ENCODE measurements at places on chromosomes 11 and 22.

DNA sequence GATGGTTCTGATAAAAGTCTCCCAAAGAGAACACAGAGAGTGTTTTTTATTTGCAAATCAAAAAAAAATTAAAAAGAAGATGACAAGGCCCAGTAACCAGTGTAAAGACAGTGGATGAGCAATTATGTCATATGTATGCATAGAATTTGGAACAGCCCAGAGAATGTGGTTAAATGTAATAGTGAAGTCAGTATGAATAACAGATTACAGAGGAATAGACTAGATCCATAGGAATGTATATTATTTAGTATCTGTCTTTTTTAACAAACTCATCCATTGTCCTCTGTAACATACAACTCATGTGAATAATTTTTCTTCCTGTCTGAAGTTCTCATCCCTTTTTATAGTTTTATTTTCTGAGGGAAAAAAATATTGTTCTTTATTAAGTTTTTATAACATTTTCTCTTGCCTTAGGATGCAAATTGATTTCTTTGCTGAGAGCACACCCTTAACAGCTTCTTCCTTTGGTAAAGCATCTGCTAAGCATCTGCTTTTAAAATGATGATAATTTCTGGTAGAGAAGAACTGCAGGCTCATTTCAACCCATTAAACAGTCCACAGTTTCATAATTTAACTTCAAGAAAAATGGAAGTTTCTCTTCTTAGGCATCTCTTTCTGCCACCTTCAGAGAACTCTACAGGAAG, 266.5 kb upstream of the MTNR1B start:
- DNase-seq = no peak

DNA sequence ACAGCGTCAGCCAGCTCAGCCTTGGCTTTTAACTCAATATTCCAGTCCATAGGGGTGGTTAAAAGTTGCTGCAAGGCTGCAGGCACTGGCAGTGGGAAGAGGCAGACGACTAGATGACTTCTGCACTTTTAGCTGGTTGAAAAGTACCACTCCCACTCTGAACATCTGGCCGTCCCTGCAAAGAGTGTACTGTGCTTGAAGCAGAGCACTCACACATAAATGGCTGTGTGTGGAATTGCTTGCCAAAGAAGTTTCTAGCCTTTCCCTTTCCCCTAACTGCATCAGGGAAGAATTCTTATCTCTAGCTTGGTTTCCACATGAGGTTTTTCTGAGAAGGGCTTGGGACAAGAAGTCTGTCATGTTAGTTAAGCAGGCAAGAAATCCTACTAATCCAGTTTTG, 5.1 kb upstream of the PHLDB1 start:
- DNase-seq = no peak

GRCh38 chr11:92384358-92384757, 159.7 kb downstream of the FAT3 start:
- DNase-seq = no peak

DNA sequence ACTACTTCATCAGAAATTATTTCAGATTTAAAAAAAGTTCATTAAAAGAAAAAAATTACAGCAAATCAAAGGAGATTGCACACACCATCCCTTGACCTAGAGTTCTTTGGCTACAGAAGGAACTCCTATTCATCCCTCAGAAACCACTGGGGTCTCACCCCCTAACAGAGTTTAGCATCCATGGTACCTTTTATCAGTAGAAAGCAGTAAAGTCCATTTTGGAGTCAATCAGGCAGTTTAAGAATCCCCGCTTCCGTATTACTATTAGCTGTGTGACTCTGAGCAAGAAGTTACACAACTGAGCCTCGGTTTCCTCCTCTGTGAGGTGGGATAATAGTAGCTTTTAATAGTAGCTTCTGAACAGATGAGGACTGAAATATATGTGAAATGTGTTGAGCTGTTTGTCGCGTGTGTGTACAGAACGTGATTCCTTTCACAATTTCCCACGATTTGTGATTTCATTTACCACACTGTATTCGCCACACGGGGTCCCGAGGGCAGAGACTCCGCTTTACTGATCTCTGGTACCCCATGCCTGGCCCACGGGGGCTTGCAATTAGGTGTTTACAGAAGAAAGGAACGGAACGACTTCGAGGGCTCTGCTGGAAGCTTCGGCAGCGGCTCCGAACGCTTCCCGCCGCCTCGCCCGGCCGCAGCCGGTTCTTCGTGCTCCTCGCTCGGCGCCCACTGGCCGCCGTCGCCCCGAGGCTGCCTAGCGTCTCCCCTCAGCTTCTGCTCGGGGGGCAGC, 72.5 kb upstream of the ZBED5 start:
- no peak for DNase-seq

DNA sequence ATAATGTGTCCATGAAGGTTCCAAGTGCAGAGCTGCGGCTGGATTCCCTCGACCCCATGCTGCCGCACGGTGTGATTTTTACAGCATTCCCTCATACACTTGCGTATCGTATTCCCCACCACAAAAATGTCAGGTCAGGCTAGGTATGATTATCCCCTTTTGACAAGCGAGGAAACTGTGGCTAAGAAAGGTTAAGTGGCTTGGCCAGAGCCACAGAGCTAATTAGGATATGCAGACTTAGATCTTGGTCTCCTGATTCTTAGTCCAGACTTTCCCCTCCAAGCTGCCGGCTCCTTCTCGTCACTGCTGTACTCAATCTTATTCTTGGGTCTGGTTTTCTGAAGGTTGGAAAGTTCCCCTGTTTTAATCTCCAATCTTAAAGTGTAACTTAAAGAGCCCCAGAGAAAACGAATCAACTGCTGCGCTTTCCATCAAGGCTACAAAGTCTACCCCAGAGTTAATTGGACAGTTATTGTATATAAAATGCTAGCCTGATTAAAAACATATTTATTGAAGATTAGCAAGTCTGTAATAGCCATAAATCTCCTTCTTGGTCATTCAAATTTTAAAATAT, 176.6 kb downstream of the ADAMTS15 start:
- no peak for DNase-seq

DNA sequence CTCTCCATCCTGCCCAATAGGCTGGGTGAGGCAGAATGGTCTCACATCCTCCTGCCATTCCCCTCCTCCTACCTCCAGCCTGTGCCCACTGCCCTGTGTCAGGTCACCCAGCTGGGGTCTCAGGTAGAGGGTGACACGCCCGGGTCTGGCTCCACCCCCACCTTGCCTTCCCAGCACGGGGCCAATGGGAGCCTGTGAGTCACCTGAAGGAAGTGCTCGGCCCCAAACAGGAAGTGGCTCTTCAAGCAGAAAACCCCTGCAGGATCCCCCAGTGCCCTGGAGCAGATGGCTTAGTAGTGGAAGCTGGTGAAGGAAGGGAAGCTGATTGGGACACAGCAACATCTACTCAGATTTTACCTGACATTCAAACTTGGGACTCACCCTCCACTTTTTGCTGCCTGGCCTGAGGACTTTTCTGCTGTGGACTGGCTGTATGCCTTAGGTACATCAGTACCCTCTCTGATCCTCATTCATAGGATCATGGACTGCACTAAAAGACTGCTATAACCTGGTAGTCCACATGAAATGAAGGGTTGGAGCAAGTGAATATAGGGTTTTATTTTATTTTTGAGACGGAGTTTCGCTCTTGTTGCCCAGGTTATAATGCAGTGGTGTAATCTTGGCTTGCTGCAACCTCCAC, 33.4 kb downstream of the GDPD5 start:
- DNase-seq = peak; percentile 32

DNA sequence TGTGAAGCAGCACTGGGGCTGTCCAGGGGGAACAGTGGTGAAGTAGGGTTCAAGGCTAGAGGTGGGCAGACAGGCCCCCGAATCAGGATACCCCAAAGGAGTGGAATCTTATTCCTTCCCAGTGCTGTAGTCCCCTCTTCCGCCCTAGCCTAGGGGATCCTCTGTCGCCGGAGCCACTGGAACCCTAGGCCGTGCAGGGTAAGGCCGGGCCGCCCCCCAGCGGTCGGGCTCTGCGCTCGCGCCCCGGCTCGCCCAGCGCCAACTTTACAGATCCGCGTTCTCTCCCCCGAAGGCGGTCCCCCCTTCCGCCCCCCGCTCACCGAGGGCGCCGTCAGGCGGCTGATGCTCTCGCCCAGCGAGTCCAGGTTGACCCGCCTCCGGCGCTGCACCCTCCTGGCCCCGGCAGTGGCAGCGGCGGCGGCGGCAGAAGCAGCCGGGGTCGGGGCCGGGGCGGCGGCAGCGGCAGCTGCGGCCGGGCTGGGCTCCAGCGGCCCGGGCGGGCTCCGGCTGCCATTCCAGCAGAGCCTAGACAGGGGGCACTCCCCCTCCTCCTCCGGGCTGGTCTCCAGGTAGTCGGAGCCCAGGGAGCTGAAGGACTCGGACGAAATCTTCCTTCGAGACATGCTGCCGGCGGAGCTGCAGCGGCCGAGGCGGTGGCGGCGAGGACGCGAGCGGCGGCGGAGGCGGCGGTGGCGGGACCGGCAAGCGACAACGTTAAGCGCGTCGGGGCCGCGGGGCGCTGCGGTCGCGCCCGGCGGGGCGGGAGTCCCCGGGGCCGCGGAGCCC, 650 bp downstream of the GUCY1A2 start:
- no peak for DNase-seq

- DNase-seq = no peak
Measured at GRCh38 chr11:121152764-121153163, 51.7 kb downstream of the TECTA start.

DNA sequence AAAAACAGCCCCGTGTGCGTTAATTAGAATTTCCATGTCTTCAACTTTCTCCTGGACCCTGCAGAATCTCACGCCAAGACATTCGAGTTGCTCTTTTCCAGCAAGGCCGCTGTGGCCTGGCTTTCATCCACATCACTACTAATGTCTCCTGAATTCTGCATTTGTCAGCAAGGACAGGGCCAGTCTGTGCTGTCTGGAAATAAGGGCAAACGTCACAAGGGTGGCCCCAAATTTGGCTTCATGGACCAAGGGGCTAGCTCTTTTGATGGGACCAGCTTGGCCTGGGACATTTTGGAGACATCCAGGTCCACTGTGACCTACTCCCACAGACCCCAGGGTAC, 33.4 kb downstream of the KCNQ1OT1 start:
- DNase-seq = no peak

DNA sequence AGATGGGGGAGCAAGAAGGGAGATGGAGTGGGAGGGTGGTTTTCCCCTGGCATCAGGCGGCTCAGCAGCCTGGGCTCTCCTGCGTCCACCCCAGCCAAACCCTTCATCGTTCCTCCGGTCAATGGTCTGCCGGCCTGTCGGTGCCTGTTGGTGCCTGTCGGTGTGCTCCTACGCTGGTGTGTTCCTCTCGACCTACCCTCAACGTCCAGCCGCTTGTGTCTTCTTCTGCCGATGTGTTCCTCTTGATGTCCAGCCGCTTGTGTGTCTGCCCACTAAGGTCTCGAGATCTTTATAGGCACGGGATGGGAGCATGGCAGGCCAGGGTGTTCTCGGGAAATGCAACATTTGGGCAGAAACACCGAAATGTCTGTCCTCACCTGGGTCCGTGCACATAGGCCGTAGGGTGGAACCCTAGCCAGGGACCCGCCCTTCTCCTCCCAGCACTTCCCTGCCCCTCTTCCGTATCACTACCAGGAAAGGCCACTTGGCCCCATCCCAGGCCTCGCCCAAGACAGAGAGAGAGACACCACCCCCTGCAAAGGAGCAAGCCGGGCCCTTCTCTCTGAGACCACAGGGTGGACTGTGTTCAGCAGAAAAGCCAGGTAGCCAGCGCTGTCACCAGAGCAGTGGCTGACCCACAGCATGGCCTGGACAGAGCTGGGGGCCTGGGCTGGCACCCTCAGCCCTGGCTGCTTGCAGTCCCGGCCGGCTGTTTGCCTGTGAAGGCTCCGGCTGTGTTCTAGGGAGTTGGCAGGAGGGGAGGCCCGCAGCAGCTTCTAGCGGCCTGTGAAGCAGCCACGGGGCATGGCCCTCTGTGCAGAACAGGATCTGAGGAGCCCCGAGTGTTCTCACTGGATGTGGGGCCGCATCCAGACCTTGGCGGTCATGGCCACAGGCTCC, 61.6 kb upstream of the KCNQ1OT1 start:
- no peak for DNase-seq

DNA sequence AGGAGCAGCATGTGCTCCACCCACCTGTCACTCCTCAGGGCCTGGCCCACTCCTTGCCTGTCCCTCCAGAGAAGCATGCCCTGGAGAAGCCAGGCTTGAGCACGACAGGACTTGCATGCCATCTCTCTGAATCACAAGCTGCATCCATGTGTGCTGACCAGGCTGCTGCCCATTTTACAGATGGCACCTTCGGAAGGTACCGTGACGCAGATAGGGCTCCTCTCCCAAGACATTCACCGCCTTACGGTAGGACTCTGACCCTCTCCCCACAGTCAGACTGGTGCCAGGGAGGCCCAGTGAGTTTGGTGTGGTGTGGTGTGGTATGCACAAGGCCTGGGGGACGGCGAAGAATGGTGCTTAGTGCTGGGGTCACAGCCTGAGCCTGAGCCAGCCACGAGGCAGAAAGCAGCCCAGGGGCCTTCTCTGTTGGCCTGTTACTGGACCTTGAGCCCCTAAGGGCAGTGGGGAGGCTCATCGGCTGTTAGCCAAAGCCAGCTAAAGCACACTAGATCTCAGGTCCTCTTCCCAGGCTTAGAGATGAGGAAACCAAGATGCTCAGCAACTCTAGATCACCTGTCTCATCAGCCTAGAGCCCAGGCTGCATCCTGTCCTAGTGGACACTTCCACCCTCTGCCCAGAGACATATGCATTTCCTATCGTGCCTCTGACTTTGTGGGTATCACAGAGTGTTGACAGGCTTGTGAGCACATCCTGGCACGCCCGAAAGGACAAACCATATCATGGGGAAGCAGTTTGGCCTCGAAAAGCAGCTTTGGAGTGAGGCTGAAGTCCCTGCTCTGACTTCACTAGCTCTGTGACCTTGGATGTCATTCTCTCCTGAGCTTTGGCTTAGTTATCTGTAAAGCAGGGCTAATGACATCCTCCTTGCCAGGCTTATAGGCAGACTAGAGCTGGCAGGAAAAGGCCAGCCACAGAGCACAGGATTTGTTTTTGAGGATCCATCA, 17.8 kb downstream of the CYB5R2 start:
- DNase-seq = no peak

DNA sequence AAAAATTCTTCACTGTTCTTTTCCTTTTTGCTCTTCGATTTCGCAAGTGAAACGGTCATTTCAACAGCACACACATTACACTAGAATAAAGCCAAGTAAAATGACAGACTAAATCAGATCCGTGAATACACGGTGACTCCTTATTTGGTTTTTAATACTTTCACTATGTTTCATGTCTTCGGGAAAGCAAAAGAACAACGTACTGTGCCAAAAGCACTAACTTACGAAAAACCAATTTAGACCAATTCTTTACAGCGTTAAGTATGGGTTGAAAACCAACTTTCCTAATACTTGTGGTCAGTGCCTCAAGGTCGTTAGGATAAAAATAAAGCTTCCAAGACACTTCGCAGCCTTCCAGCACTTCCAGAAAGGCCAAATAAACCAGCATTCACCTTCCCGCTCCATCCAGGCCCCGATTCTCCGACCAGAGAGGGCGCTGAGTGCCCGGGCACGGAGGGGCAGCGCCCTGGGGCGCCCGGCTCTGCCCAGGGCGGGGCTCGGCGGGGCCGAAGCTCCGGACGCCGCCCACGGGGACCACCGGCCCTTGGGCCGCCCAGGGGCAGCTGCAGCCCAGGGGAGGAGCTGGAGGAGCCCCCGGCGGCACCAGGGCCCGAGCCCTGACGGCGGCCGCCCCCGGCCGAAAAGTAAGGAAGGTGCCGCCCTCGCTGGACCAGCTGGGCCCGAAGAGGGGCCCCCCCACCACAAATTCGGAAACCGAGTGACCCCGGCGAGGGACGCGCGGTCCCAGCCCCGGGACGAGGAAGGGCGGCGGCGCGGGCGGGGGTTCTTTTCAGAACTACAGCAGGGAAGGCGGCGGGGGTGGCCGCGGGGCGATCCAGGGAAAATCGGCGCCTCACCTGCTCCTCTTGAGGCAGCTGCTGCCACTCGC, 499 bp downstream of the ATL3 start:
- no peak for DNase-seq

GRCh38 chr11:1218256-1218787, 4.5 kb upstream of the MUC5B start:
- DNase-seq = no peak

Data from GM18507 (cell line).